ENCODE measurements at places on chromosomes 6 and 20.

- DNase-seq = no peak
These were observed 137.9 kb downstream of the QRSL1 start for GRCh38 chr6:106767271-106767670.

GRCh38 chr6:72580281-72580940 lies 41.5 kb upstream of the KCNQ5 start:
- DNase-seq = no peak

DNA sequence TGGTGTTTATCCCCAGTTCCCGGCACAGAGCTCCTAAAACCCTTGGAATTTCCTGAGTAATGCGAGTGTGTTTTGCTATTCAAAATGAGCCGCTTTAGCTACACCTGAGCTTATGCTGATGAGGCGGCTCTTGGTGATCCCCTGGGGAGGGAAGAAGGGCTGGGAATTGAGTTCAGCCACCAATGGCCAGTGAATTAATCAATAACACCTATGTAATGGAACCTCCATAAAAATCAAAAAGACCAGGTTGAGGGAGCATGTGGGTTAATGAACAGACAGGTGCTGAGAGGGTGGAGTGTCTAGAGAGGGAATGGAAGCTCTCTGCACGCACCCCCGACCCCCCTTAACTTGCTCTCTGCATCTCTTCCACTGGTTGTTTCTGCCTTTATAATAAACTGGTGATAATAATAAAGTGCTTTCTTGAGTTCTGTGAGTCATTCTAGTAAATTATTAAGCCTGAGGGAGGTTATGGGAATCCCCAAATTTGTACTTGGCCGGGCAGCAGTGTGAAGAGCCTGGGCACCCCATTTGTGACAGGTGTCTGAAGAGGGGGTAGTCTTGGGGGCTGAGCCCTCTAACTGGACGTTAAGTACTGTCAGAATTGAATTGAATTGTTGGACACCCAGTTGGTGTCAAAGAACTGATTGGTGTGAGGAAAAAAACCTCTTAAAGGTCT lies 24.6 kb upstream of the SERPINB1 start:
- no peak for DNase-seq

DNA sequence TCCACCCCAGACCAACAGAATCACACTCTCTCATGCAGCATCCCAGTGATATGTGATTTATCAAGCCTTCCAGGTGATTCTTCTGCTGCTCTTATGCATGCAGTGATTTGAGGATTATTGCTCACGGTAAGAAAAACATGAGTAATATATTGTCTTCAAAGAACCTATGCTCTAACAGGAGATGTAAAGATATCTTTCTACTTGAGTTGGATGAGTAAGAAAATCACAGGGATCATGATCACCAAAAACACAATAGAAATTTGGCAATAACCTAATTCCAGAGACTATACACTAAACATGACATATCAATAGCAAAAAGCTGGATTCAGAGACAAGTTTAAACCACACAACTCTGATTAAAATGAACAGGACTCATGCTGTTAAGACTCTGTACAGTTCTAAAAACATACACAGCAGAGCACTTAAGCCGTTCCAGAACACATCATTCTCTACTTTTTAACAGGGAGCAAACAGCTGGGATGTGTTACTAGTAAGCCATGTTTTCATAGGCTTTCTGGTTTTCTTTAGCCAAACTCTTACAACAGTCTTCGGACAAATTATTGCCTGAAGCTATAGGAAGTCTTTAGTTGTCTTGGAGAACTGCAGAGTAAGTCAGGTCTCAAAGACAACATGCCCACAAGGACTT lies 568.6 kb downstream of the HAO1 start:
- DNase-seq = no peak

GRCh38 chr20:52076164-52076563 lies 115.4 kb downstream of the ZFP64 start:
- no peak for DNase-seq

GRCh38 chr20:37020636-37021035 lies 69.1 kb upstream of the SAMHD1 start:
- DNase-seq = no peak

- DNase-seq = no peak
These were observed 51.2 kb upstream of the UBR2 start for GRCh38 chr6:42512579-42512978.

DNA sequence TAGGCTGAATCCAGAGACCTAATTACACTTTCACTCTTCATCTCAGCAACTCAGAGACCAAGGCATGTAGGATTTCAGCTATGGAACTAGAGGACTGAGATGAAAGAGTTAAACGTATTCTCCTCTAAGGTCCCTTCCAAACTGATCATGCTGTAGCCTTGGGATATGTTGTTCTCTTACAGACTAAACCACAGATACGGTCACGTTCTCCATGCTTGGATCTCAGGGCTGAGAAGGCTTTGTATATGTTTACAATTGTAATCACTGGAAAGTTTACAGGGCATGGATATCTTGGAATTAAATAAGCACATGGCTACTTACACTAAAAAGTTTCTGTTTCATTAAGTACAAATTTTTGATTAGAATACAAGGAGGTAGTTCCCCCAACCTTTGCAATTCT lies 50.1 kb downstream of the PKIB start:
- no peak for DNase-seq

- no peak for DNase-seq
These were observed 113.9 kb downstream of the HFE start for GRCh38 chr6:26200918-26201721.

DNA sequence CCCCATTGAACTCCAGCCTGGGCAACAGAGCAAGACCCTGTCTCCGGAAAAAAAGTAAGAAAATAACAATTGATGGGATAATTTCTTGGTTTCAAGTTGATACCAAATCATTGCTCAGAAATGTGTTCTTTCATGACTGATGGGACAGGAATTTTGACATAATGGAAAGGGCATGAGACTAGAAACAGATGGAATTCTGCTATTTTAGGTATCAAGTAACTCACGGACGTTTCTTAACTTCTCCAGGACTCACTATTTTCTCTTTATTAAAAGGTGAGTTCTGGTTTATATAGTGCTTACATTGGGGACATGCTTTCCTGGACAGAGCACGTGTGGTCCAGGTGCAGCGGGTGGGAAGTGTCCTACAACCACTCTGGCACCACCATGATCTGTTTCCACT lies 6.0 kb upstream of the DSP start:
- DNase-seq = no peak

DNA sequence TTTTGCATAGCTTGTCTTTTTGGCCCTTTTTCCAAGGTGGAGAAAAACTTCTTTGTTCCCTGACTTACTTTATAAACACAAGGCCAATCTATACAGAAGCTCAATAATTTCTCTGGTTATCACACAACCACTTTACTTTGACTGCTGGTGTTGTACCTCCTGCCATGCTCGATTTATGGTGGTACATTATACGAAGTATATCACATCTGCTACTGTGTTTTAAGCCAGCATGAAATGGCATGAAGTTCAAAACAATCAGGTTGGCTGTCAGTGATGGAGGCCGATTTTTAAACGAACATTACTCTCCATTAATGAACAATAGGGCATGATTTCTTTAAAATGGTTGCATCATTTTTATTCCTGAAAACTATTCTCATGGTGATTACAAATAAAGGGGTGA lies 21.0 kb upstream of the ATXN1 start:
- no peak for DNase-seq

GRCh38 chr20:7375905-7376304 lies 564.4 kb downstream of the HAO1 start:
- DNase-seq = no peak

- no peak for DNase-seq
These were observed 182.5 kb upstream of the JARID2 start for GRCh38 chr6:15063253-15063853.

DNA sequence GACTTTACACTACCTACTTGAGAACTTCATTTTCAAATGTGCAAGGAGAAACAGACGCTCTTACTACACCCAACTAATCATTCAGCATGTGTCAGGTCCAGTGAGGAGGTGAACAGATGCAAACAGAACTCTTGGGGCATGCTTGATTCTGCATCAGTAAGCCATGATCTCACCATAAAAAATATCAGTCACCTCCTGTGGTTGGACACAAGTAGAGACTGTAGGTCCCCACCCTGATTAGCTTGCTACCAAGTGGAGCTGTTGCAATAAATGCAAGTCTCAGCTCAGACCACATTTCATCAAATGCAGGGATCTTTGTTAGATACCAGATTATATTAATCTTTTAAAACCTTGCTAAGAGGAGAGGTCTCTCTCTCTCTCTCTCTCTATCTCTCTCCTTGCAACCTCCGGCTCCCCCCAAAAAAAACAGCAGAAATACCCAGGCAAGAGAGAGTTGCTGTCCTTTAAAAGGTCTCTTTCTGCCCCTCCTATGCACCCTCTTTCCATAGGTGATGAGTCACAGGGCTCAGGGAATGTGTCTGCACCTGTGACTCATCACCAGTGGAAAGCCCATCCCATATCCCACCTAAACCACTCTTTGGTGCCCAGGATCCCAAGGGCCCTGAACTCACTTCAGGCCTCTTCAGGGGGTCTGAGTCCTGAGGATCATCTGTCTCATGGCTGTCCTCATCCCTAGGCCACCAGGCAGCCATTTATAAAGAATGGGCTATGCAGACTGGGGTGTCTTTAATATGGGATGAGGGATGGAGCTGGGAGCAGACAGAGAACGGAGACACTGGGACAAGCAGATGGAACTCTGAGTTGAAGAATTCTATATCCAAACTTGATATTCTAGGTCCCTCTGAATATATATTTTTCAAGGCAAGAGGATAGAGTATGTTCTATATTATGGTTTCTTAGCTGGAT lies 154.5 kb downstream of the QRSL1 start:
- no peak for DNase-seq

- DNase-seq = no peak
These were observed 243.2 kb upstream of the ARID1B start for GRCh38 chr6:156533872-156534524.

GRCh38 chr6:145784683-145785082 lies 29.9 kb downstream of the FBXO30 start:
- no peak for DNase-seq

DNA sequence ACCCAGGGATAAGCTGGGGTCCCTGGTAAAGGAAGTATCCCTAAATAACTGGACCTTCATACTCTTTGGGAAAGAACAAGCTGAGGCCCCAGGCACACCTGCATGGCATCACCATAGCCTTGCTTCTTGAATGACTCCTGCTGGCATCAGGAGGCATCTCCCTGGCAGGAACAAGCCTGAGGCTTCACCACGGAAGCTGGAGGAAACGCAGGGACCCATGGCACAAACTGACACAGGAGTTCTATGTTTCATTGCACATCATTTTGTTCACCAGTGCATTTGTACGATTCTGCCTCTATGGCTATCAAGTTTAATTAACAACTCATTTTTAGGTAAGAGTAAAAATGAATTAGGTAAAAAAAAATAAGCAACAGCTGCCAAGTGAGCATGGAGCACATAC lies 619 bp upstream of the PDE7B start:
- no peak for DNase-seq

GRCh38 chr6:84771125-84771755 lies 6.8 kb upstream of the TBX18 start:
- no peak for DNase-seq

DNA sequence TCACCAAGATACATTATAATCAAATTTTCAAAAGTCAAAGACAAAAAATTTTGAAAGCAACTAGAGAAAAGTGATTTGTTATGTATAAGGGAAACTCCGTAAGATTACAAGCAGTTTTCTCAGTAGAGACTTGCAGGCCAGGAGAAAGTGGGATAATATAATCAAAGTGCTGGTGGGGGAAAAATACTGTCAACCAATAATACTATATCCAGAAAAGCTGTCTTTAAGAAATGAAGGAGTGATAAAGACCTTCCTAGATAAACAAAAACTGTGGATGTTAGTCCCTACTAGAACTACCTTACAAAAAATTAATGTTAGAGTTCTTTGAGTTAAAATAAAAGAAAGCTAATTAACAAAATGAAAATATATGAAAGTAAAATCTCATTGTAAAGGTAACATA lies 79.7 kb downstream of the SYNE1 start:
- DNase-seq = no peak

DNA sequence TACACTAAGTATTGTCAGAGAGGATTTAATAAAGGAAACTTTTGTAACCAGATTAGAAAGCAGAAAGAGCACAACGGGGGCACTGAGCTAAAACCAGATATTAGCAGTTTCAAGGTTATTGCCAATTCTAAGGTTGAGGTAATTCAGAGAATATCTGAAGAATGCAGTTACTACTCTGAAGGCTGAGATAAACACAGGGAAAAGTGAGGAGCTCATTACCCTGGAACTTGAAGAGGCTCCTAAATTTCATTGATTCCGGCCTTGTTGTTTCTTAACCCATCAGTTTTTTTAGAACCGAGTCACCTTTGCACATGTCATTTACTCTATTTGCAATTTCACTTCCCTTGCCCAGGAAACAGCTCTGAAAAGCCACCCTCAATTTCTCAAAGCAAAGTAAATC lies 72.4 kb upstream of the BTBD3 start:
- no peak for DNase-seq

DNA sequence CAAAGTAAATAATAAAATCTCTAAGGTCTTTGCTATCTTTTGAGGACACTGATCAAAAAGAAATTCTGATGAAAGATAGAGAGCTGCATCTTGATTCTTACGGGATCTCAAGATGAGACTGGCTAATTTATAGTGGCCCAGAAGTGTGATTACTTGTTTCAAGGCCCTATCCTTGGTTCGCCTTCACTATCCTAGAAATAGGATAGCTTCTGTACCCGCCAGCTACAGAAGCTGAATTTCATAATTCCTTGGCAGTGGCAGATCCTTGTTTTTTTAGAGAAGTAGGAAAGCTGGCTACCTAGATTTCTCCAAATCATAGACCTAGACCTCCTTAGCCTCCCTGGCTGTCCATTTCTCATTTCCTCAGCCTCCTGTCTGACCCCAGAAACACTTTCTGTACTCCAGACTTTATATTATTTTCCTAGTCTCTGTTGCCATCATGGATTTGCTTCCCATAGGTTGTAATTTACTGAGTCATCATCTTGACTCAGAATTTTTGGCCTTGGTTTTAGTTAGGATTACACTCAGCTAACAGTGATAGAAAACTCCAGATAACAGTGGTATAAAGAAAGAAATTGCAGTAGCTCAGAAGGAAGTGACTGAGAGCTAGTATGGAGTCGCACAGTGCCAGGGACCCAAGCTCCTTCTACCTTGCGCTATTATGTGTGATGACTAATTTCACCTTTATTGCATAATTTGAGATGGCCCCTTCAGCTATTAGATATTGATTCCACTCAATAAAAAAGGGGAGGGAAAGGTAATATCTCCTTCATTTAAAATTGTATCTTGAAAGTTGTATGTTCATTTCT lies 27.7 kb downstream of the PHF3 start:
- DNase-seq = no peak

DNA sequence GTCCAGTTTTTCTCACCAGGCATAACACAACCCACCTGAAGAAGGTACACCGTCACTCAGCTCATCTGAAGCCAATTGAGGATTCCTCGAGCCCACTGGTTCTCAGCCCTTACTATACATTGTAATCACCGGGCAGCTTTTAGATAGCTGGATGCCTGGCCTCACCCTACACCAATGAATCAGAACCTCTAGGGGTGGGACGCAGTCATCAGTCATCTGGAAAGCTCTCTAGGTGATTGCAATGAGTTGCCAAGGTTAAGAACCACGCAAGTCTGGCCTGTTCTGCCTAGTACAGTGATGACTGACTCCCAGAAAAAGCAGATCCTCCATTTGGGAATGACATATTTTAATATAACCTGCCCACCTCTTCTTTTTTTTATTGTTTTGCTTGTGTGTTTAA lies 41.1 kb downstream of the MC3R start:
- DNase-seq = no peak

- no peak for DNase-seq
These were observed 8.7 kb upstream of the RAMACL start for GRCh38 chr6:166595061-166595780.

Measured in GM12891 (cell line).